ENCODE measurements at places on chromosomes 13 and 19.

- DNase-seq = no peak
Observed at GRCh38 chr13:51763486-51763885, 40.5 kb downstream of the DHRS12 start.

- DNase-seq = no peak
Observed at GRCh38 chr13:66875264-66875663, 354.9 kb downstream of the PCDH9 start.

- no peak for DNase-seq
Observed at GRCh38 chr13:80336370-80336769, 4.6 kb downstream of the SPRY2 start.

GRCh38 chr13:40547591-40548315 is 118.7 kb downstream of the FOXO1 start:
- DNase-seq = no peak

GRCh38 chr19:2135474-2136402 is 15.6 kb downstream of the AP3D1 start:
- DNase-seq = no peak

GRCh38 chr19:4429256-4429655 is 26.8 kb downstream of the CHAF1A start:
- DNase-seq = no peak

DNA sequence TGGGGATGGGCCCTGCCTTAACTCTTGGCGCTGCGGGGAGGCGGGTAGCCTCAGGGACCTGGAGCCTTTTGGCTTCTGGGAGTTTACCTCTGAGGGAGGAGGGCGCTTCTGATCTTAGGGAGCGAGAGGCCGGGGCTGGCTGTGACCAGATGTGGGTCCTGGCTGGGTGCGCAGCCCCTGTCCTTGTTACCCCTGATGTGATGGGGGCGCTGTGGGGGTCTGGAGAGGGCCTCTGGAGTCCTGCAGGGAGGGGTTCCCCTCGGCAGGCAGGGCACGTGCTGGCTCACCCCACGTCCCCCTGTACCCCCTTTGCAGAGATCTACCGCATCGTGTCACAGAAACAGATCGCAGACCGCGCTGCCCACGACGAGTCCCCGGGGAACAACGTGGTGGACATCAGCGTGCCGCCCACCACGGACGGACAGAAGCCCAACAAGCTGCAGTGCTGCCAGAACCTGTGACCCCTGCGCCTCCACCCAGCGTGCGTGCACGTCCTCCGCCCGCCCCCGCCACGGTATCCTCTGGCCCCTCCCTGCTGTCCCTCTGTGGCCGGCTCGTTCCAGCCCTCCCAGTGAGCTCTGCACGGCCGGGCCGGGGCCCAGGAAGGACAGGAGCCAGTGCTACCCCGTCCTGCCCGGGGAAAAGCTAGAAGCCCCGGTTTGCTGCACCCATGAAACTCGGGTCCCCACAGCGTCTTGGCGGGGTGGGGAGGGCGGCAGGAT is 9.8 kb upstream of the MARCHF2 start:
- no peak for DNase-seq

DNA sequence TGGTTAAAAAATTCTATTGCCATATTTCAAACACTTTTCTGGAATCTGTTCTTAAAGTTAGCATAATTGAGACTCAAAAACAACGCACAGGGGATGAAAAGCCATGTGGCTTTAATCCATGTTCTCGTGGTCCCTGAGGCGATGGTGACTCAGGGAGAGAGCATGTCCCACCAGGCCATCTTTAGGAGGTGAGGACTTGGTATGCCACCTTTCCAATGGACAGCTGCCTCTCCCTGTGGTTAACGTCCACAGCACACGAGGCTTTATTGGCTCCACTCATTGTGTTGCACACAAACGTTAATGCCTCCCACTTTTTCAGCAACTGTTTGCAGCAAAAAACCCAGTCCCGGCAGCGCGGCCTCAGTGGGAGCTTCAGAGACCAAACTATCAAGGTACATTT is 51.4 kb downstream of the EFNB2 start:
- DNase-seq = no peak

- peak; percentile 91 for DNase-seq
Observed at GRCh38 chr19:4379383-4380253, 20.7 kb downstream of the SH3GL1 start.

- DNase-seq = no peak
Observed at GRCh38 chr19:54694648-54695047, 29.6 kb upstream of the KIR3DL3 start.

DNA sequence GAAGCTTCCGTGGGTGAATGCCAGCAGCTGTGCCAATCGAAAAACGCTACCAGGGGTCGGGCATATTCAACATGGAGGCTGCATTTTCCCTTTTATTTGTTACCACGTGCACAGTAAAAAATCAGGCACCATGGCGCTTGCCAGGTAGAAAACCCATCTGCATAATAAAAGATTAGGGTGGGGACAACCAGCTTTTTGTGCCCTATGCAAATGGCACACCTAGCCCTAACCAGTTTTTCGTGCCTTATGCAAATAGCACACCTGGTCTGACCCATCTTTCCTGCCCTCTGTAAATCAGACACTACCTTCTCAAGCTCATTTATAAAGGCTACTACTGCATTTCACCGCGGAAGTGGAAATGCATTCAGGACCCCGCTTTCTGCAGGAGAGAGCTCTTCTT is 62.1 kb upstream of the FREM2 start:
- DNase-seq = no peak

- DNase-seq = no peak
Observed at GRCh38 chr13:103839460-103839859, 773.2 kb upstream of the SLC10A2 start.

GRCh38 chr13:44648392-44649103 is 72.4 kb upstream of the TSC22D1 start:
- peak; percentile 3 for DNase-seq

- peak; percentile 63 for DNase-seq
Observed at GRCh38 chr13:62706048-62706447, 1290.4 kb upstream of the PCDH20 start.

DNA sequence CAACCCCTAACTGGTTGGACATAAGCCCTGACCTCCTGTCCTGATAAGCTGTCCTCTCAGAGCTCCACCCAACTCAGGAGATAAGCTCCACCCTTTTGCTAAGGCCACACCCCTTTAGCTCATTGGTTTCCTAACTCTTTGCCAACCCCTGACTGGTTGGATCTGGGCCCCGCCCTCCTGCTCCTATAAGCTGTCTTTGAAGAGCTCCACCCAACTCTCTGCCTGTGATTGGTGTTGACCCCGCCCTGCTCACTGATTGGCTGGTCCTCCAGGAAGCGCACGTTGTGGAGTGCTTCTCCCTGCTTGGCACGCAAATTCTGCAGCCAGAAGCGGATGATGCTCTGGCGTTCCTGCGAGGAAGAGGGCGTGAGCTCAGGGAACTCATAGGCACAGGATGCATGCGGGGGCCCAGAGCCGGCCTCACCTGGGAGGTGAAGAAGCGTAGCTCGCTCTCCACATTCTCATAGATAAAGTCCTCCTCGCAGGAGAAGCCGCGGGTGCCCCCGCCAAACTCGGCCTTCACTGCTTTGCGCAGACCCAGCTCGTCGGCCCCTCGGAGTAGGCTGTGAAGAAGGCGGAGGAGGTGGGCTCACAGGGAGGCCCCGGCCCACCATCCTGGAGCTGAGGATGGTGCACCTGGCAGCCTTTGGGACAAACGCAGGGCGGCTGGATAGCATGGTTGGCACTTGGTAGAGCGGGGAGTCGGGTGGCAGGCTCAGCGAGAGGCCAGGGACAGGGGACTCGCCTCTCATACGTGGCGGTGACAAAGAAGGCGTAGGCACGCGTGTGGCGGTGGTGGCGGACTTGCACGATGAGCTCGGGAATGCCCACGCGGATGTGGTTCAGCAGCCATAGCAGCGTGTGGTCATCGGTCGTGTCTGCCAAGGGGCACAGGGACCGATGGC is 1.7 kb downstream of the ANO8 start:
- peak; percentile 76 for DNase-seq

DNA sequence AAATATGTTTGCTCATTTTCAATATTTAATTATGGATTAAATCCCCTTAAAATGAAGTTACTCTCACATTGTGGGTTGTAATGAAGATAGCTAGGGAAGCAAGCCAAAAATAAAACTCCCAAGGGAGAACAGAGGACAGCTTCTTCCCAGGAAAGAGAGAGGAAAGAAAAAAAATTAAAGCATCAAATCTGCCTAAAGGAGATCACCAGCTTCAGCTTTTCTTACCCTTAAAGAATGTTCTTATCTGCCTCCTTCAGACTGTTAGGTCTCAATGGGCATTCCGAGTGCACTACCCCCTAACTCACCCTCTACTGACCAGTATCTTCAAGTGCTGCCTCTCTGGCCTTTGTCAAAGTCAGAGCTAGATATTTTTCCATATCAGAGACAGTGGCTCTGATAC is 55.2 kb downstream of the XPO4 start:
- DNase-seq = no peak

DNA sequence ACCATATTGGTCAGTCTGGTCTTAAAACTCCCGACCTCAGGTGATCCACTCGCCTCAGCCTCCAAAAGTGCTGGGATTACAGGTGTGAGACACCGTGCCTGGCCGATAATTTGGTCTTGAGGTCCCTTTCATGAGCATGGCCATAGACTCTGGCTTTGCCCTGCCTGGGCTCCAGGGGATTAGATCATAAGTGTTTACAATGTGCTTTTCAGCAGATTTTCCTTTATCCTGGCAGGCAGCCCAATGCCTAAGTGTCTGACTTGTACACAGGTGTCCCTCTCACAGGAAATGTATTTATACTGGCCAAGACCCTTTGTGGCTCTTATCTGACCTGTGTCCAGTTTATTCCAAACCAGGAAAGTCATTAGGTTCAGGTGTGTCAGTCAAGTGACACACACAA is 15.9 kb downstream of the BCAM start:
- DNase-seq = peak; percentile 35

GRCh38 chr13:44231786-44232516 is 141.7 kb upstream of the SERP2 start:
- peak; percentile 97 for DNase-seq

DNA sequence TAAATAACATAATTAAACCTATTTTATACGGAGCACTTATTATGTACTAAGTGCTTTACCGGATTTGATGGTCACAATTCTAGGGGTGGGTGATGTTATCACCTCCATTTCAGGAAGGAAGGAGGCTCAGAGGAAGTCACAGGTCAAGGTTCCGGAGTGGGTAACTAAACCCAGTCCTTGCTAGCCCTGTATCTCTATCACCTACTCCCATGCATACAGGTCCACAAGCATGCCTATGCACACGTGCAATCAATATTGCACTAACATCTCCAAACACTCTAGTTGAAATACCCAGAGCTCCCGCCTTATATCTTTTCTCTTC is 17.8 kb upstream of the FOSB start:
- DNase-seq = no peak

DNA sequence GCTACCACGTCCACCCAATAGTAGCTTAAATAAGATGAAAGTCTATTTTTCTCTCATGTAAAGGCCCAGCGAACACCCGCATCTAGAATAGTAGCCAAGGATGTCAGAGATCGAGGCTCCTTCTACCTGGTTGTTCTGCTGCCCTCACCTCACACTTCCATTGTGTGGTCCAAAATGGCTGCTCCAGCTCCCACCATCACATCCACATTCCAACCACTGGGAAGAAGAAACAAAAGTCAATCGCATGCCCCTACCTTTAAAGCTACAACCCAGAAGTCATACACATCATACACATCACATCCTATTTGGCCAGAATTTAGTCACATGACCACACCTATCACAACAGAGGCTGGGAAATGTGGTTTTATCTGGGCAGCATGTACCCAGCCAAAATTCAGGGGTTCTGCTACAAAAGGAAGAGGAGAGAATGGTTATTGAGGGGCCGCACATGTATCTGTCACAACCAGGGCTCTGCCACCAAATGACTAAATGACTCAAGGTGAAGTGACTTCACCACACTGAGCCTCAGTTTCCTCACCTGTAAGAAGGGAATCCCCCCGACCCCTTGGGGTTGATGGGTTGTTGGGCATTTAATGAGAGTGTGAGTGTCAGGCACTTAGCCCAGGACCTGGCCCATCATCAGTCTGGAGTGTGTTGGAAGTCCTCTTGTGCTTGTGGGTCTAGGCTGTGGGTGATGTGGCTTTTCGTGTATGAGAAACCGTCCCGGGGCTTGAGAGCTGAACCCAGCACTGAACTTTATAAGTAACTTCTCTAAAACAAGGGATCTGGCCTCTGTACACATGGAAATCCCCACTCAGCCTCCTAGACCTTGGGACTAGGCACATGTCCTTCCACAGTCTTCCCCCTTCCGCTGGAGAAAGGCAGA is 10.2 kb upstream of the CBLC start:
- DNase-seq = no peak

- DNase-seq = no peak
Observed at GRCh38 chr13:29562786-29563438, 32.6 kb downstream of the SLC7A1 start.

DNA sequence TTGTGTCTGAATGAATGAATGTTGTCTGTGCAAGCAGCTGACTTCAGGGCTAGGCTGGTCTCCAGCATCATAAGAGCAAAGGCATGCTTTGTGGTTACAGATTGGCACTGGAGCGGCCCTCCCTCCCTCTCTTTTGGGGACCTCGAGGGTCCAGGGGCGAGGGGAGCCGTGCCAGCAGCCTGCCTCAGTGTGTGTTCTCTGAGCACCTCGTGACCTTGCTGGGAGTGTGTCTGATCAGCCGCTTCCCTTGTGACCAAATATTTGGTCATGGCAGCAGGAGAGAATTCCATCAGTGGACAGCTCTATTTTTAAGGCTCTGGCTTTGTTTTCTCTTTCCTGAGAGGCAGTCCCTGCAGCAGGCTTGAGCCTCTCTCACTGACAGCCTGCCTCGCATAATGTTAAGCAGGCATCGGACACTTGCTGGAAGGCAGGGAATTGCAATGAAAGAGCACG is 329.7 kb downstream of the UQCRFS1 start:
- DNase-seq = no peak

Data from PC-3 (cell line).